ENCODE measurements at places on chromosomes 1 and 21. TPM values are rescaled to one million over a fixed set of nuclear protein-coding genes. Genes with fewer than 3 reads are reported as not detected.

DNA sequence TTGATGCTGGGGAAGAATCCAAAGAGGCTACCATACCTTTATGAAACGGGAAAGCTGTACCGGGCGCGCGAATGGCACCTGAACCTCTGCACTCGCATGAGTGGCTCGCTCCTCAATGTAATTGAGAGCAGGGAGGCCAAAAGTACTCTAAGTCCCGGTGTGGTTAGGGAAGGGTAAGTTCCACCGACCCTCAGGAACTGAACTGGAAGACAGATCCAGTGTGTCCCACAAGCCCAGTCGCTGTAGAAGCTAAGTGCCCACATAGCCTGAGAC, 1.0 kb downstream of the GATAD2B start:
- no peak for DNase-seq

CA6 gene
- total RNA-seq = not detected

GRCh38 chr1:113870778-113871177, 734 bp downstream of the PTPN22 start:
- DNase-seq = no peak

PBXIP1 gene
- 72.2 TPM for total RNA-seq

SYCP1 gene
- not detected for total RNA-seq
